Adipocyte (in vitro differentiated cells): ENCODE measurements at places on chromosomes 13 and 19.
A peak's percentile ranks its signal among the peaks of the same experiment; 100 is the strongest.

DNA sequence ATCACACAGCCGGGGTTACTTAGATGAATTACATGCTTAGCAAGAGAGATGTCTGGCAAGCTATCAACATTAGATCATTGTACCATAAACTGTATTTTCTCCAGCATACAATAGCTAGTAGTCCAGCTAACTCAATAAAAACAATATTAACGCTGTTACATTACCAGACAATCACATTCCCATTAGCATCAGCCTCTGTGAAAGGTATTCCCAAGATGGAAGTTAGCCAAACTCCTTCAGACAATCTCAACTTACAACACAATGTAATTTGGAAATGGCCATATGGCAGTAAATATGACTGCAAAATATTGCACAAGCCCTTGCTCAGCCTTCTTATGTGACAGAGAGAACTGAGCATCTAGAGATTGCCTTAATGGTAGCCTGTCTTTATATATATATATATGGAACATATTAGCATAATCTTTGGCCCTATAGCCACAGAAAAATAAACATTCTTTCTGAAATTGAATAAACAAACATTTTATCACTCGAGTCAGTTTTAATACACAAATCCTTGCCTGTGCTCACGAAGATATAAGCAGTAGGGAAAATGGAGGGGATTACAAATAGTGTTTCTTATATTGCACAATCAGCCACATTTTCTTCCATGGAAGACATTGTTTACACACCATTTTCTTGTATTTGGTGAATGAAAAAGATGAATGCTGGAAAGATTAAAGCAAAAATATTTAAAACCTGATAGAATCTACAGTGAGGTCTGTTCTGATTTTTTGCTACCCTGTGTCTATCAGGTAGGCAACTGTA lies 1060.5 kb downstream of the DIAPH3 start:
- peak; percentile 74 for DNase-seq

GRCh38 chr19:16641695-16642094 lies 13.7 kb upstream of the MED26 start:
- no peak for DNase-seq

- peak; percentile 58 for DNase-seq
These were observed 766 bp downstream of the SBNO2 start for GRCh38 chr19:1173159-1173844.

- no peak for DNase-seq
These were observed 7.6 kb downstream of the PRSS57 start for GRCh38 chr19:687569-688166.

GRCh38 chr13:33817513-33817900 lies 442 bp upstream of the RFC3 start:
- no peak for DNase-seq

GRCh38 chr13:23723471-23723870 lies 153.3 kb downstream of the TNFRSF19 start:
- peak; percentile 53 for DNase-seq

- DNase-seq = peak; percentile 18
These were observed 8.1 kb upstream of the CARM1 start for GRCh38 chr19:10863107-10863717.

- no peak for DNase-seq
These were observed 61.0 kb downstream of the RASA3 start for GRCh38 chr13:114071410-114071809.

- no peak for DNase-seq
These were observed at the start of gene ZNF99 for GRCh38 chr19:22783651-22784410. Gene ZNF99, minus strand, starts transcription at chr19:22784151. Its CDS starts 135 bp downstream, at chr19:22784016.

DNA sequence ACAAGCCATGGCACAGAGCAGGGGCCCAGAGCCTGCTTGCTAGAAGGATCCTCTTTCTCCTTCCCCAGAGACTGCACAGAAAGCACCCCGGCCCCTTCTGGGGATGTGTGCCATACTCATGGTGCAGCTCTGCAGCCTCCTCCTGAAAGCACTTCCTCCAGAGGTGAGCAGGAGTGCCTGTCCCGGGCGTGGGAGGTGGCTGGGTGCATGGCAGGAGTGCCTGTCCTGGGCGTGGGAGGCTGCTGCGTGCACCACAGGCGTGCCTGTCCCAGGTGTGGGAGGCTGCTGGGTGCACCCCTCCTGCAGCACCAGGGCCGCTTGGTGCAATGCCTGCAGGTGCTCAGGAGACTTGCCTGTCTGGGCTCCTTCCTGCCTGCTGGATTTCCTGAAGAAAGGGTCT lies 913.3 kb downstream of the UQCRFS1 start:
- no peak for DNase-seq

DNA sequence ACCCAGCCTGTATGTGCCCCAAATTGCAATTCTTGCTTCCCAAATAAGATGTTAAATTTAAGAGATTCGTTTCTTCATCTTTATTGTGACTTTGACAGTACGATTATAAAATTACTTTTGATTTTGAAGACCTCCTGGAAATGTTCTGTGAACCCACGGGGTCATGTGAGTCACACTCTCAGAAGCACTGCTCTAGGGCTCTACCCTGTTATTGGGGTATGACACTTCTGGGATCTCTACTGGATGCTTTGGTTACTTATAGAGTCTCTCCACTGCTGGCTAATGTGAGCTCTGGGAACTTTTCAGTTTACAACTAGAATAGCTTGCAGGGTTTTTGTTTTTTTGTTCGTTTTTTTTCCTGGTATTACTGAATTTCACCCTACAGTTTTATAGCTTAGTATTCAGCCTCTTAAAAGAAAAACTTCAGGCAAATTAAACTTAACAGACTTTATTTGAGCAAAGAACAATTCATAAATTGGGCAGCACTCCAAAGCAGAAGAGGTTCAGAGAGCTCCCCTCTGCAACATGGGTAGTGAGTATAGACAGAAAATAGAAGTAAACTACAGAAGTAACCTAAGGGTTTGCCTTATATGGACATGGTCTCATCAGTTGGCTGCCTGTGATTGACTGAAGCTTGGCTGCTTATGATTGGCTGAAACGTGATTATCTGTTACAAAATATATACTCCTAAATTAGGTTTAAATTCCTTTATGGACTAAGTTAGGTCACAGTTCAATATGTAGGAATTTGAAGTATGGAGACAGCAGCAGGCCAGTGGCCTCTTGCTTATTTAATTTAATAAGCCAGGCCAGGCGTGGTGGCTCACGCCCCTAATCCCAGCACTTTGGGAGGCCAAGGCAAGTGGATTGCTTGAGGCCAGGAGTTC lies 28.5 kb upstream of the PSPC1 start:
- peak; percentile 7 for DNase-seq

DNA sequence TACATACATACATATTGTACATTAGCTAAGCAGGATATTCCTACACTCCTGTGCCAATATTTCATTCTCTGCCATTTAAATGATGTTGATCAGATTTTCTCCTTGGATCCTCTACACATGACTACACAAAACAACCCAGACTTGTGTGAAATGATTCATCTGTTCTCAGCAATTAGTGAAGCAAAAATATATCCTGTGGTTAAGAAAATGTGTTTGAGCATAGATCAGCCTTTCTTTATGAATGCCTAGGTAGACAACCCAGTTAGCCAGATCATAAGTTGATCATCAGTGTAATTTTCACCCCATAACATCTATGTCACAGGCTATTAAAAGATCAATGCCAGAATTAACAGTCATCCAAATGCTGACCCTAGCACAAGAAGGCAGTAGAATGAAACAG lies 275.2 kb upstream of the EDNRB start:
- no peak for DNase-seq

DNA sequence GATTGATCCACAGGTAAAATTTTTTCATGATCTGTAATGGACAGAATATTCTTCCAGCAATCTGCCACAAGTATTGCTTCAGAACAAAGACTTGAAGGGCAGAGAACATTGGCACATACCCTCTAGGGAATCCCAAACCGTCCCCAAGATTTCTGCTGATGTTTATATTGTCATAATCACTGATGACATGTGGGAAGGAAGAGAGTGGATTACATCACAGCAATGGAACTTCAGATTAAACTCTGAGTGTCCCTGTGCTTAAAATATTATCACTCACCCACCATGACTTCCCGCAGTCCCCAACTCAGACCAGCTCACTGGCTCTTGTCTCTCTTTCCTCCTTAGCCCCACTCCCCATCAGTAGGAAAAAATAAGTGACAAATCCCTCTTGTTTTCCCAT lies 8.5 kb upstream of the TPT1 start:
- peak; percentile 48 for DNase-seq

GRCh38 chr13:50594276-50595051 lies 249.0 kb downstream of the DLEU7 start:
- no peak for DNase-seq

DNA sequence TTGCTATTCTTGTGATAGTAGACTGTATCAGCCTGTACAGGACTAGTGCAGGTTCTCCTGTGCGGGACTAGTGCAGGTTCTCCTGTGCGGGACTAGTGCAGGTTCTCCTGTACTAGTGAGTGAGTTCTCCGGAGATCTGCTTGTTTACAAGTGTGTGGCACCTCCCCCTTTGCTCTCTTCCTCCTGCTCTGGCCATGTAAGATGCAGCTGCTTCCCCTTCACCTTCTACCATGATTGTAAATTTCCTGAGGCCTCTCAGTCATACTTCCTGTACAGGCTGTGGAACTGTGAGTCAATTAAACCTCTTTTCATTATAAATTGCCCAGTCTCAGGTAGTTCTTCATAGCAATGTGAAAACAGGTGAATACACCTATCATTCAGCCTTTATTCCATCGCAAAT lies 289.6 kb downstream of the TEX29 start:
- no peak for DNase-seq

- no peak for DNase-seq
These were observed 1.8 kb downstream of the NCAN start for GRCh38 chr19:19213426-19214158.

DNA sequence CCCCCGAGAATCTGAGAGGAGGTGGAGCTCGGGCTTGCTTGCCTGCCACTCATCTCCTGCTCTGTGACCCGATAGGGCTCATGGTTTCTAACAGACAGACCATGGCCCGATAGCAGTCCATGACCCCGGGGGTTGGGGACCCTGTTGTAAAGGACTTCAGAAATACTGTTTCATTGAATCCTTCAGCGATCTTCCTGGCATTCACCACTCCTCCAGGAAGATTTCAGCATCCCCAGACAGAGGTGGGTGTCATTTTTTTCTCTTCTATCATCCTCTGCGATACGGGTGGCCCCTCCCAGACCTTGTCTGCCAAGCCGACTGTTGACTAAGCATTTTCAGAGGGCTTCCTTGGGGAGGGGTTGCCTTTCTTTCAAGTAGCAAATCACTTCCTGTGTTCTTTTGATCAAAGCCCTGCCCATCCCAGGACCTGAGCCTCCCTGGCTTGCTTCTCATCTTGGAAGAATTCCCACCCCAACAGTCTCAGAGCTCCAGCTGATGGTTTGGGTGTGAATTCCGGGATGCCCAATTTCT lies 1.7 kb downstream of the MYO1F start:
- no peak for DNase-seq

- peak; percentile 80 for DNase-seq
These were observed 529 bp downstream of the LONP1 start for GRCh38 chr19:5719274-5719960.

DNA sequence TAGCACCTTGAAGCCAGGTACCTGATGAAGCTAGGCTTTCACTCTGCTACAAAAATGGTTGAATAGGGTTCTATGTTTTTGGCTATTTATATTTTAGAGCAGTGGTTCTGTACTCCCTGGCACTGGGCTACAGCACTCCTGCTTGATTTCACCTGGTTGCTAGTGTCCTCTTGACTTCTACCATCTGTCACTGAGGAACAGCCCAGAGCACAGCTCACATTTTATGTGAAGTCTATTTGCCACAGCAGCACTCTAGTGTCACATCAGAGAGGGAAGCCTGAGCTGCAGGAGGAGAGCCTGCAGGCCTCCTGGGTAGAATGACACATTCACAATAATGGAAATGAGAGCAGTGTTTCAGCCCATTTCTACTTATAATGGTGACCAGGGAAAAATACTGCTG lies 184.2 kb downstream of the ZNF486 start:
- no peak for DNase-seq

DNA sequence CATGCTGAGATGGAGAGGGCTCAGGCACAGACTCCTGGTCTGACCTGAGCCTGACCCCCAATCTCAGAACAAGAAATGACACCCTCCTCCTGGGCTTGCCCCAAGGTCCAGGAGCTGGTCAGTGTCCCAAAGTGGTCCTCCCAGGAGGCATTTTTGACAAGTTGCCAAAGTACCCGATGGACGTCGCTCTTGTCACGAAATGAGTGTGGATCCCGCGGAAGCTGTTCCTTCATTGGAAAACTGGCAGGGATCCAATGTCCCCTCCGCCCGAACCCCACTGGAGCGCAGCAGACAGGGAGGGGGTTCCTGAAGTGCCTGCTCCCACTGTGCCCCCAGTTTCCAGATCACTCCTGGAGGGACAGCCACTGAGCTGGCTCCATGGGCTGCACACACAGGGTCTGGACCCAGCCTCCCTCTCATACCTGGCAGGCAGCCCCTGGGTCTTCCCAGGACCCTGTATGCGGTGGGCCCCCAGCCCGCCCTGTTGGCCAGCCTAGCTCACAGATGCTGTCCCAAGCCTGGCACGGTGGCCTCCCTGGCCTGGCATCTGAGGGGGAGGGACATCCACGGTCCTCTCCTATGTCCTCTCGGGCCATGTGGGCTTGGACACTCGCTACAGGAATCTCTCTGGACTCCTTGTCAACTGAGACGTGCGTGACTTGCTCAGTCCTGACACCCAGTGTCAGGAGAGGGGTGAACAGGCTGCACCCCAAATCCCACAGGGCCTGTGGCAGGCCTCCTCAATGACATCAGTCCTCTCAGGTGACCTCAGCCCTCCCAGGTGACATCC lies 12.8 kb upstream of the ZNF14 start:
- DNase-seq = no peak

DNA sequence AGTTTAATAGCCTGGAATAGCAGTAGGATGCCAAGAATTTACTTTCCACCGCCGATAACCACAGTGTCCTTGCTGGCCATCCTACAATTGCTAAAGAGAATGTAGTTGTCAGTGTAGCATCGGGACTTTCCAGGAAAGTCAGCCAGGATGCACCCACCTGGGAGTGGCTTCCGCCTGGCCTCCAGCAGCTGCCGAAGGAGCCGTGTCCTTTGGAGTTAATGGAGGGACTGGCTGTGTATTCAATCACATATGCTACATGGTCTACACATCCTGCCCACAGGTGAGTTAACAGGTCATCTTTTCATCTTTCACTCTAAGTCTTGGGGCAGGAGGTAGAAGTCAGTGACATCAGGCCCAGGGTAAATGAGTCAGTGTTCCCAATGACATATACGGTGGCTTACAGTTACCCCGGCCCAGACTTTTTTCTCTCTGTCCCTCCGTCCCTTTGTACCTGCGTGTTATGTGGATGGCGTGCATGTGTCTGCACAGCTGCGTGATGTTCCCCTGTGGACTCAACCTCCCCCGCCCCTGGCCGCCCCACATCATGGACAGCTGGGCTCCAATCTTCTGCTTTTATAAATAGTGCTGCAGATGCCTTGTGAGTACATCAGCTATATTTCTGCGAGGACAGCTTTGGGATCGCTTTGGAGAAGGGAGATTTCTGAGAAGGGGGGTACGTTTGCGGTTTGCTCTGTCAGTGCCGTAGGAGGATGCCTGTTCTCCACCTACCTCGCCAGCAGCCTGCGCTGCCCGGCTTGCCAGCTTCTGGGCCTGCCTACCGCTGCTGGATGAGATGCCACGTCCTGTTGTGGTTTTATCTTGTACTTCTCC lies 63.1 kb downstream of the ATP11A start:
- no peak for DNase-seq

GRCh38 chr13:56735537-56735942 lies 405.2 kb upstream of the PRR20A start:
- no peak for DNase-seq
